ENCODE measurements at places on chromosomes 16 and 17.

DNA sequence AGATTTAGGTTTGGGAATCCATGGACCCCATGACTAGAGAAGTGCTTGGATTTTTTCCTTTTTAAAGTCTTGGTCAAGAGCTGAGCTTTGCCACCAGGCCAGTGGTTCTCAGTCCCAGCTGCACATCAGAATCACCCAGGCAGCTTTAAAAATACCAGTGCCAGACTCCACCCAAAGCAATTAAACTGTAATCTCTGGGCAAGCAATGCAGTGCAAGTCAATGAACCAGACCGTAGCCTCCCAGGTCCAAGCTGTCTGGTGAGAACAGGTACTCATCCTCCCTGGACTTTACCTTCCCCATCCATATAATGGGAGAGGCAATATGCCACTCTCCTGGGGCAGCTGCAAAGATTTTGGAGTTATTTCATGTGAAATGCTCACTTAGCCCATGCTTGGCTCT lies 223.1 kb upstream of the CDH5 start:
- no peak for DNase-seq

DNA sequence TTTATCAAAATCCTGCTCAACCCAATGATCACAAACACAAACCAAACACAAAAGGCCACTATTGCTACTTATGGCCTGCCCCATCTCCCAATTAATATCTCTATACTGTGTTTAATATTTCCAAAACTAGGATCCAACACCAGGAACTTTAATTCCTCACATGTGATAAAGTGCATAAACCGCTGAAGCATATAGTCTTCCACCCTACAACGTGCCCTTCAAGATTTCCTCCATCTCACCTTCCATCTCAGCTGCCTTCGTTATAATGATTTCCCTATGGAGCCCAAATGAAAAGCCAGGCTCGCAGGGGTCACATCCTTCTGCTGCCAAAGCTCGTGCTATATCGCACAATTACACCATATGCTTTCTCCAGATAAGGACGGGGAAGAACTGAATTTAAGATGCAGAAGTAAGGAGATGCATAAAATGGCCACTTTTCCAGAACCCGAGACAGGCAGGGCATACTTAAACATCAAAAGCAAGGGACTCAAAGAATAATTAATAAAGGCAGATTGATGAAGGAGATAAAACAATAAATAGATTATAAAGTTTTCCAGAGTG lies 1.8 kb downstream of the MYH10 start:
- no peak for DNase-seq

DNA sequence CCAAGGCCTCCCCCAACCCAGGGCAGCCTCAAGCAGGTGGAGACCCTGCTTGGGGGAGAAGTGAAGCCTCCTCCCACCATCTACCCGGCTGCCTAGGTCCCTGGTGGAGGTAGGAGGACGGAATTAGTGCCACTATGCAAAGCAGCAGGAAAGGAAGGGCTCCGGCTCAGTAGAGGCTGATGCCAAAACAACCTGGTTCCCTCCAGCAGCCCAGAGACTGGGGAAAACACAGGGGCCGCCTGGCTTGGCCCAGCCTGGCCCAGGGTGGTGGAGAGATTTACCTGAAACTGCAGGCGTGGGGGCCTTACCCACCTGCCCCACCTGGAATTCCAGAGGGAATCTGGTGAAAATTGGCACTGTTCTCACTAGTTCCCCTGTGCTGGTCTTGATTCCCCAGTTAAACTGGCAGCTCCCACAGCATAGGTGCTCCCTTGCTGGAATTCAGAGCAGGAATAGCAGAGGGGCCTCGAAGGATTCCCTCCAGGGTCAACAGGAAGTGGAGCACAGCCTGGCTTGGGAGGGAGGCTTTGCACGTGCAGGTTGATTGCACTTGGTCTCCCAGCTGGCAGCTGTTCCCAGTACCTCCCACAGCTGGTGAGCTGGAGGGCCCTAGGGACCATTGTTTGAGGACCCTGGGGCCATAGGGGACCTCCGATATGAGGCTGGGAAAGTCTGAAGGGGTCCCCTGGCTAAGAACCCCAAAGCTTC lies 4.5 kb downstream of the CD79B start:
- DNase-seq, result no peak

GRCh38 chr17:48051283-48051682 lies 3.1 kb downstream of the NFE2L1 start:
- DNase-seq, result no peak

DNA sequence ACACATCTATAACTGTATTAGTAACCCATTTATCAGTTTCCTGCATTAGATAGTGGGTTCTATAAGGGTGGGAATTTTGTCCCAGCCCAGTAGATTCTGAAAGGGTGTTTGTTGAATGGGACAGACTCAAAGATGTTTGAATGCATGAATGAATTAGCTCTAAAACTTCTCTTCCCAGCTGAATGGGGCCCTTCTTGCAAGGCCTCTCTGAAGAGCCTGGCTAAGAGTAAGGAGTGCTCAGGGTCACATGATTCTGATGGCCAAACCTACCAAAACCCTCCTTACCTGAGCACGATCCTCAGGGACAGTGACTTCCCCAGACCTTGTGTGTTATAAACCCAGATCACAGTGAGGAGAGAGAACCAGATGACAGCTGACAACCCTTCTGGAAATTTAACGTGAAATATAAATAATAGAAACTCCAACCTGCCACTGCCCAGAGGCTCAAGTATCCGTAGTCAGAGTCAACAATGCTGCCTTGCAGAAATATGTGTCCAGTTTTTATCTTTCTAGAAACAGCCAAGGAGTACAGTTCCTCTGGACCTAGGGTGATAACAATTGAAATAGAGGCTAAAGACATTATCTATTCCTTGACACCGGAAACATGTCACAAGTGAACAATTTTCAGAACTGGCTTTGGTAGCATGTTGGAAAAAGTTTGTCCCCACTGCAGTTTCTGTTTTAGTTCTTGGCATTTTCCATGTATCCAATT lies 268.9 kb upstream of the MAF start:
- no peak for DNase-seq

Measured in activated T-helper 1 cell treated with Interleukin-2 at 50 U/mL for 16 hours (primary cell).